Body of pancreas (tissue), 4 donors: ENCODE measurements at places on chromosomes 1 and 21.
A peak's percentile ranks its signal among the peaks of the same experiment; 100 is the strongest.

DNA sequence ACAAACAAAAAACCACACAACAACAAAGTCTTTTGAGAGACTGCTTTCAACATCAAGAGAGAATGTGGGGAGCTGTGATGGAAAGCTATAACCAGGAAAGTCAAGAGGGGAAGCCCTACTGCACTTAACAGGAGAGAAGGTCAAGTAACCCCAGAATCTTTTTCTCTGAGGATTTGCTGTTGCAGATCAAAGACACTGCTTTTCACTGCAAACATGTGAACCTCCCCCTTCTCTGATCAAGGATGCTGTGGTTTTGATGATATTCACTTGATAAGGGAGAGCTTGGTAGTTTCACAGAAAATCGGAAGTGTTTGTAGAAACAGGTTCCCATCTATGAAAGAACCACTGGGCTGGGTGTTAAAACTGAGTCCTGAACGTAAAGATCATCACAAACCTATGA is 4.8 kb downstream of the ETV3 start:
- peaks cover 24% of the 10 kb centered on the region for H3K36me3 ChIP-seq
- peaks cover 18% of the 10 kb centered on the region for H3K4me1 ChIP-seq
- DNase-seq: no peak
- H3K27me3 ChIP-seq: no peaks in the 10 kb centered on the region
- no peak overlapping the region for H3K27ac ChIP-seq

- H3K27me3 ChIP-seq: no peaks in the 10 kb centered on the region
- peak overlapping the region; percentile 94 for H3K27ac ChIP-seq
- H3K36me3 ChIP-seq: no peaks in the 10 kb centered on the region
- H3K4me1 ChIP-seq: peaks cover 39% of the 10 kb centered on the region
- peak; percentile 70 for DNase-seq
Observed at GRCh38 chr21:32770871-32771523, 558 bp downstream of the PAXBP1 start.

- no peaks in the 10 kb centered on the region for H3K36me3 ChIP-seq
- no peak overlapping the region for H3K4me3 ChIP-seq
- no peak overlapping the region for H3K27ac ChIP-seq
- DNase-seq: no peak
- no peaks in the 10 kb centered on the region for H3K27me3 ChIP-seq
Observed at GRCh38 chr21:14957836-14958235, 107.0 kb downstream of the NRIP1 start.

DNA sequence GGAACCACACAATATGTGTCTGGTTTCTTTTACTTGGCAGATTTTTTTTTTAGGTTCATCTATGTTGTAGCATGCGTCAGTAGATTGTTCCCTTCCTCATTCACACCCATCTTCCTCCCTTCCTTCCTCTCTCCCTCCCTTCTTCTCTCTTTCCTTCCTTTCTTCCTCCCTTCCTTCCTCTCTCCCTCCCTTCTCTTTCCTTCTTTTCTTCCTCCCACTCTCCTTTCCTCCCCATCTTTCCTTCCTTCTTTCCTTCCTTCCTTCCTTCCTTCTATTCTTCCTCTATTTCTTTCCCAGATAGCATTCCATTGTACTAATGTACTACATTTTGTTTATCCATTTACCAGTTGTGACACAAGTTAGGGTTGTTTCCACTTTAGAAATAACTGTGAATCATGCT is 218.0 kb downstream of the RGS7 start:
- no peak overlapping the region for H3K4me3 ChIP-seq
- no peak for DNase-seq
- H3K27me3 ChIP-seq: no peaks in the 10 kb centered on the region
- H3K36me3 ChIP-seq: no peaks in the 10 kb centered on the region
- H3K4me1 ChIP-seq: no peaks in the 10 kb centered on the region
- no peak overlapping the region for H3K27ac ChIP-seq

- H3K27ac ChIP-seq: no peak overlapping the region
- no peaks in the 10 kb centered on the region for H3K4me1 ChIP-seq
- no peak for DNase-seq
Observed at GRCh38 chr1:198656500-198656932, 17.7 kb downstream of the PTPRC start.

DNA sequence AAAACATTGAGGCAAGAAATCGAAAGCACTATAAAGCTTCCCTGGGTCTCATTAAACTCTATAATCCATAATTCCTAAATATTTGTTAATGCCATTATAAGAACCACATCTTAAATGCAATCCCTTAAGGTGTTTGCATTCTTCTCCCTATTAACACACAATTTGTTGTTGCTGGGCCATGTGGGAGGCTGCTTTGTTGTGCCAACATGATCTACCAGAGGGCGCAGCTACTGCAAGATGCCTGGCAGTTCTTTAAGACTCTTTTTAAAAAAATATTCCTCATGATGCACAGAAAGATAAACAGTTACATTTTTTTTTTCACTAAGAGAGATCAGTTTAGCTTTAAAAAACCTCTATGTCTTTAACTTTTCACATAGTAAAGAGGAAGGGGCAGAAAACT is 39.0 kb upstream of the BCAS2 start:
- no peaks in the 10 kb centered on the region for H3K4me1 ChIP-seq
- no peak overlapping the region for H3K27ac ChIP-seq
- no peaks in the 10 kb centered on the region for H3K27me3 ChIP-seq

DNA sequence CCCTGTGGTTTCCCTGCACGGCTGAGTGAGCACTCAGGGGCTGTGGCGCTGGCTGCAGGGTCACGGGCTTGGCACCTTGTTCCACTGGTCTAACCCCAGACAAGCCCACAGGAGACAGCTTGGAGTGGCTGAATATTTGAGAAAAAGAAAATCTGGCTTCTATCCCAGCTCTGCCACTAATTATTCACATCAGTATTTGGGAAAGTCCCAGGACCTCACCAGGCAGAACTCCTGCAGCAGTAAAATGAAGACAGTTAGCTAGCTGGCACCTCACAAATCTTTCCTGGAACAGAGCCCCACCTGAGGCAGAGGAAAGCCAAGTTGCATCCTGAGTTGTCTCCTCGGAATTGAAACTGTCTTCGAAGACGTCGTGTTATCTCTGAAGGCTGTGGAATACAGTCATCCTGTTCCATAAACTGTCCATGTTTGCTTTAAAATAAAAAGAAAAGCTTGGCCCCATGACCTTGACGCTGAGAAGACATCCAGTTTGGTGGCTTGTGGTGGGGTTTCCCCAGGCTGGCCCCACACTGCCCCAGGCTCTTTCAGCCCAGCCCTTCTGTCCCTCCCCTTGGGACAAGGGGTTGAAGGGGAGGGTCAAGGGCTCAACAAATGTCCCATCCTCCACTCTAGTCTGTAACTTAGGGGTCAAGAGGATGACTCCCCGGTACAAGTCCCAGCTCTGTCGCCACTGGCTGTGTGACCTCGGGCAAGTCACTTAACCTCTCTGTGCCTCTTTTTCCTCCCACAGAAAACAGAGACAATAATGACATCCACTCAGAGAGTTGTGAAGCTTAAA is 93.8 kb upstream of the TMPRSS2 start:
- peak; percentile 45 for DNase-seq
- H3K27ac ChIP-seq: peak overlapping the region; percentile 65
- no peaks in the 10 kb centered on the region for H3K27me3 ChIP-seq
- H3K36me3 ChIP-seq: no peaks in the 10 kb centered on the region
- no peak overlapping the region for H3K4me3 ChIP-seq
- peaks cover 20% of the 10 kb centered on the region for H3K4me1 ChIP-seq

- H3K36me3 ChIP-seq: no peaks in the 10 kb centered on the region
- H3K4me1 ChIP-seq: no peaks in the 10 kb centered on the region
- no peak overlapping the region for H3K4me3 ChIP-seq
- no peaks in the 10 kb centered on the region for H3K27me3 ChIP-seq
- H3K27ac ChIP-seq: no peak overlapping the region
Observed at GRCh38 chr1:67945733-67946374, 104.6 kb downstream of the DIRAS3 start.

DNA sequence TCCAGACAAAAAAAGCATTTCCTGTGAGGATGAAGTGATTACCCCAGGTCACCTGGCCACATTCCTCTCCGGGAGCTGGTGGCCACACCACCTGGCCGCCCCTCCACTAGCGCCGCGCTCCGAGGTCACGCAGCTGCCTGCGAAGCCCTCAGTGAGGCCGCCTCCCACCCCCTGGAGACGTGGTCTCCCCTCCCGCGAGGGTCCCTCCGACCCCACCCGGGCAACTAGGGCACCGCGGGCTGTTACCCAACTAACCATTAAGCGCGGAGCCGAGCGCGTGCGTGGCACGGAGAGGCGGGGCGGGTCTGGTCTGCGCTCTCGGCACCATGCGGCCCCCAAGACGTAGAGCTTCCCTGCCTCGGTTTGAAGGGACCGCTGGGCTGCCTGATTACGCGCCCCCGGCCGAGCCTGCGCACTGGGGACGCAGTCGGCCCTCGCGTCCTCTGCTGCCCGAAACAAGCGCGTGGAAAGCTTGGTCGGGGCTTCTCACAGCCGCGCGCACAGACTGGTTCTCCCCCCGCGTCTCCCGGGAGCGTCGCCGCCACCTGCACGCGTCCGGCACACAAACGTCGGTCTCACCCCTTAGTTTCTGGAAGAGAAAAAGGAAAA is 106.5 kb downstream of the SLC16A1 start:
- H3K4me3 ChIP-seq: no peak overlapping the region
- H3K36me3 ChIP-seq: no peaks in the 10 kb centered on the region
- peaks cover 11% of the 10 kb centered on the region for H3K27me3 ChIP-seq
- peaks cover 14% of the 10 kb centered on the region for H3K4me1 ChIP-seq
- H3K27ac ChIP-seq: no peak overlapping the region
- no peak for DNase-seq

DNA sequence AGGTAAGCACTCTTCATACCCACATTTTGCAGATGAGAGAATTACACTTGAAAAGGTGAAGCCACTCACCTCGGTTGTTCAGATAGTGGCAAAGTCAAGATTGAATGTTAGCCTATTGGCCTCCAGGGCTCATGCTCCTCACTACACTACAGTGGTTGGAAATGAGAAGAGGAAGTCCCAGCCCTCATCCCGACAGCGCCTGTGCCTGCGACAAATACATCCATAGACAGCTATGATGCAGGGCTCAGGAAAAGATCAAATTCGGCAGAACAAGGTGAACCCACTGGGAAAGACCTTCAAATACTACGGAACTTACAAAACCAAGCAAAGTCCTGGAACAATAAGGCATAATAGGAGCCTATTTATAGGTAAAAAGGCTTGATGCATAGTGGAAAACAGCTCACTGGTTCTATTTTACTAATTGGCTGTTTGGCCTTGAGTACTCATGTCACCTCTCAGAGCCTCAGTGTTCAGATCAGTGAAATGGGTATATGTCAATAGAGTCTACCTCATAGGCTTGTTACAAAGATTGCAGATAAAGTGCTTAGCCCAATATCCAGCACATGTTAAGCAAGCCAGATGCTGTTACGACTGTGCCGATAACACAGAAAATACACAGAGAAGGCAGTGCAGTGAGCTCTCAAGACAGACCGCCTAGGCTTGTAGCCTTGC is 3.5 kb downstream of the SPOCD1 start:
- no peak overlapping the region for H3K27ac ChIP-seq
- peaks cover 4% of the 10 kb centered on the region for H3K4me1 ChIP-seq
- DNase-seq: no peak
- H3K27me3 ChIP-seq: no peaks in the 10 kb centered on the region
- no peak overlapping the region for H3K4me3 ChIP-seq
- no peaks in the 10 kb centered on the region for H3K36me3 ChIP-seq

DNA sequence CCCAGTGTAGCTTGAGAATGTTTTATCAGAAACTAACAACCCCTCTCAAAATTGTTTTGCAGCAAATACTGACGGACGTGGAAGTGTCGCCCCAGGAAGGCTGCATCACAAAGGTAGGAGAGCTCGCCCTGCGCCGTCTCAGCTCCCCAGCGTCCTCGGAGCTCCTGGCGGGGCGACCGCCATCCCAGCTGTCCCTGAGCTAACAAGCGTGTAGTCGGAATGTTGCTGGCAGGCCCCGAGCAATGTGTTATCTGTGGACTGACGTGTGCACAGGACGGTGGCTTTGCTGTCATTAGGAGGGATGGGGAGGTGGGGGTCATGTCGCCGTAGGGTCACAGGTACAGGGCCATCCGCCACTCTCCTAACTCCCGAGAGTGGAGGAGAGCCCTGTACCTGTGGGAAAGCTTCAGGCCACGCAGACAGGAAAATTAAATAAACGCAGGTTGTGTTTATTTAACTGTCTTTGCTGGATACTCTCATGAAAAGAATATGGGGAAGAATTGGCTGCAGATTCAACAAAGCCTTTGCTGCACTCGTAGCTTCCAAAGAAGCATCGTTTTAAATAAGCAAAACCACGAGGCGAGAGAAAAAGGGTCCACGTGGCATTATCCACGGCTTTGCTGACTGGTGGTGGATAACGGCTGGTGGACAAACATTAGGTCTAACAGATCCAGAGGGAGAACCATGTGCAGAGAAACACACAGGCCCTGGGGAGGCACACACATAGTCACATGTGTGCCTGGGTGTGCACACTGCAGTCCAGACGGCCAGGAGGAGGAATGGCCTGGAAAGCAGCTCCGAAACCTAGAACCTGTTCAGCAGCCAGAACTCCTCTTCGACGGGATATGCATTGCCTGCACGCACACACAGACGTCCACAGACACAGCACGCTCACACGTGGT is 175.3 kb downstream of the PRDM16 start:
- no peaks in the 10 kb centered on the region for H3K36me3 ChIP-seq
- H3K27me3 ChIP-seq: no peaks in the 10 kb centered on the region
- DNase-seq: no peak
- H3K27ac ChIP-seq: no peak overlapping the region
- H3K4me1 ChIP-seq: peaks cover 18% of the 10 kb centered on the region

DNA sequence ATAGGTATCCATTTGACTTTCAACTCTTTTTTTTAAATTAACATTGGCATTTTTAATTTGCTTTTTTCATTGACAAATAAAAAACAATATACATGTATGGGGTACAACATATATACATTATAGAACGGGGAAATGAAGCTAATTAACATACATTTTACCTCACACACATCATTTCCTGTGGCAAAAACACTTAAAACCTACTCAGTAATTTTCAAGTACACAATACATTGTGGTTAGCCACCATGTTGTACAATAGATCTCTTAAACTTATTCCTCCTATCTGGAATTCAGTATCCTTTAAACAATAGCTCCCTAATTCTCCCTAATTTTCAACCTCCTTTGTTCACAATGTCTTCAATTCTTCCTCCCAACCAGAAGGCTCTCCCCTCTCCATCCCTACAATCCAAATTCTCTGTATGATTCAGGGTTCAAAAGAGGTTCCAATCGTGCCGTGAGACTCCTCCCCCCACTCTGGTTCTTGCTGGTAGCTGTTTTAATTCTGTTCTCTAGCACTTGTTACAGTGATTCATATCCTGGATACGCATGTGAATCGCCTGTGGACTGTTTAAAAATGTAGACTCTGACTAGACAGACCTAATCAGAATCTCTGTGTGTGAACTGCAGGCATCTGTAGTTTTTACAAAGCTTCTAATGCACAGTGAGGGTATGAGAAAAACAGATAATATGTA is 87.6 kb upstream of the DUSP10 start:
- H3K27me3 ChIP-seq: no peaks in the 10 kb centered on the region
- no peaks in the 10 kb centered on the region for H3K4me1 ChIP-seq
- no peak for DNase-seq
- no peak overlapping the region for H3K4me3 ChIP-seq
- no peaks in the 10 kb centered on the region for H3K36me3 ChIP-seq
- no peak overlapping the region for H3K27ac ChIP-seq

- no peaks in the 10 kb centered on the region for H3K27me3 ChIP-seq
- no peak overlapping the region for H3K4me3 ChIP-seq
- H3K4me1 ChIP-seq: peaks cover 4% of the 10 kb centered on the region
Observed at GRCh38 chr1:110487726-110488125, 31.2 kb downstream of the KCNA10 start.
